ENCODE measurements at places on chromosomes 1 and 21.

GRCh38 chr1:213051127-213051880, at the start of gene RPS6KC1:
RPS6KC1 (plus strand) TSS chr1:213051241; CDS start chr1:213051405, 164 bp downstream.
- peak; percentile 72 for DNase-seq

DNA sequence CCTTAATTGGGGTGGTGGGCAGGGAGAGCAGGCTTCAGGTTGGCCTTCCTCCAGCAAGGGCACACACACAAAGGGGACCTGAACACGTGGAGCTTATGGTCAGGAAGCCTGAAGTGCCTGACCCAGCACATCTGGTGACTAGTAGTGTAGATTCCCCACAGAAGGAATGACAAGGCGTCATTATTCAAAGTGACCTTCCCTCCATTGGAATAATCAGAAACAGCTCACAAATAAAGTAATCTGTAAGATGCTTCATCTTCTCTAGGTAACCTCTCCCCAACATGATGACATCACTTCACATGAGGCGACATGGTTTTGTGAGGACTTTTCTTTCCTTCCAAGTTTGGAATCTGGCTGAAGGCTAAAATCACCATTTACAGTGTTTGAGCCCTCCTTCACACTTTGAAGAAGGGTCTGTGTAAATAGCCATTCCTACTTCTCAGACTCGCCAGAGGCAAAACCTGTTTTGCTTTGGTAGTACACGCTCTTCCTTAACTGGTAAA, 32.8 kb upstream of the ERG start:
- DNase-seq, result no peak

- DNase-seq, result no peak
Measured at GRCh38 chr1:115768549-115768948, at the start of gene CASQ2. CASQ2 (minus strand) TSS chr1:115768714; CDS start chr1:115768541, 173 bp downstream.

DNA sequence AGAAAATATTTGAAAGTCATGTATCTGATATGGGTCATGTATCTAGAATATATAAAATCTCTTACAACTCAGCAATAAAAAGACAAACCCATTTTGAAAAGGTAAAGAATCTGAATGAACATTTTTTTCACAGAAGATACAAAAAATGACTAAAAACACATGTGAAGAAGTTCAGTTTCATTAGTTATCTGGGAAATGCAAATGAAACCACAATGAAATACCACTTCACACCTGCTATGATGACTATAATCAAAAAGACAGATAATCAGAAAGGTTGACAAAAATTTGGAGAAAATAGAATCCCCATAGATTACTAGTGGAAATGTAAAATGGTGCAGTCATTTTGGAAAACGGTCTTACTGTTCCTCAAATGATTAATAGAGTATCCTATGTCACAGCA, 631.0 kb downstream of the MRPL39 start:
- DNase-seq, result no peak

GRCh38 chr1:20882837-20883236, 95.7 kb upstream of the HP1BP3 start:
- no peak for DNase-seq

DNA sequence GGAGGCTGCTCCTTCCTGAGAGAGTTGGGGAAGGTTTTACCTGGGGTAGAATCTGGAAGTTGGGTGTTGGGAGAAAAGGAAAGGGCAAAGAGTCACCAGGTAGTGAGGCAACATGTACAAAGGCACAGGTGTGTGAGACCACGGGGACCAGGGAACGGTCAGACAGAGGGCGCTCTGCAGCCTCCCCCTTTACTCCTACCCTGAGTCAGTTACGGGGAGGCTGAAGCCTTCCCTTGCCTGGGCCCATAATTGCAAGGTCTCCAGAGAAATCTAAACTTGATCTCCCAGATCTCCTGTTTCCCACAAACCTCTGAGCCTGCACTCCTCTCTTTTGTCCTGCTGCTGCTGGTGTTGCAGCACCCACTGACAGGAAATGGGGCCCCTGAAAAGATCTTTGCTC, 22.0 kb downstream of the CCN1 start:
- no peak for DNase-seq

- no peak for DNase-seq
Measured at GRCh38 chr1:6329396-6329795, 64.2 kb downstream of the ACOT7 start.

DNA sequence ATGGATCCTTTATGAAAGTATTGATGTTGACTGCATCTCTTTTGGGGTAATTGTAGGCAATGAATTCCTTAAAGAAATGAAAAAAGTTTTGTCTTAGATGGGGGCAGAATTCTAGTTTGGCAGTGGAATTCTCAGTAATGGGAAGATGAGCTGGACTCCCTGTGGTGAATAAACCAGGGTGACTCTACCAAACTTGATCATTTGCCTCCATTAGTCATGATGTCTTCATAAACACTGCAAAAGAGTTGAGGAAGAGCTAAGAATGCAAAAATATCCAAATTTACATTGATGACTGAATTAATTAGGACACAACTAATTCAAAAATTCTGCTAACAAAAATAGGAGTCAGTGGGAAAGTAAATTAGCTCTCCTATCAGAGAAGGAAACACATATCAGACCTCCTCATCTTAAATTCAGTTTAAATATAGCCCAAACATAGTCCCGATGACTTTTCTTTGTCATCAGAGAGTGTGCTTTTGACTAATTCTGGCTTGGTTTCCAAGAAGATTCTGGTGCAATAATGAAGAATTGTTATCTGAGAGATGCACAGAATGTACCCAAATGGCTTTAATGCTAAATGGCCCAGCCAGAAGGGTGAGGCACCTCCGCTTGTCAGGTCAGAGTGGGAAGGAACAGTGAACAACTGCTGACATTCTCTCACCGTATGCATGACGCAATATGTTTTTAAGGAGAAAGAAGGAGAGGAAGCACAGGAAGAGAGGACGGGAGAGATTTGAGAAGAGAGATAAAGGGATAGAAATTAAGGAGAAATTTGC, 525.1 kb downstream of the LMO4 start:
- DNase-seq, result no peak

GRCh38 chr1:231385416-231385748, 36.7 kb downstream of the EGLN1 start:
- DNase-seq, result no peak

DNA sequence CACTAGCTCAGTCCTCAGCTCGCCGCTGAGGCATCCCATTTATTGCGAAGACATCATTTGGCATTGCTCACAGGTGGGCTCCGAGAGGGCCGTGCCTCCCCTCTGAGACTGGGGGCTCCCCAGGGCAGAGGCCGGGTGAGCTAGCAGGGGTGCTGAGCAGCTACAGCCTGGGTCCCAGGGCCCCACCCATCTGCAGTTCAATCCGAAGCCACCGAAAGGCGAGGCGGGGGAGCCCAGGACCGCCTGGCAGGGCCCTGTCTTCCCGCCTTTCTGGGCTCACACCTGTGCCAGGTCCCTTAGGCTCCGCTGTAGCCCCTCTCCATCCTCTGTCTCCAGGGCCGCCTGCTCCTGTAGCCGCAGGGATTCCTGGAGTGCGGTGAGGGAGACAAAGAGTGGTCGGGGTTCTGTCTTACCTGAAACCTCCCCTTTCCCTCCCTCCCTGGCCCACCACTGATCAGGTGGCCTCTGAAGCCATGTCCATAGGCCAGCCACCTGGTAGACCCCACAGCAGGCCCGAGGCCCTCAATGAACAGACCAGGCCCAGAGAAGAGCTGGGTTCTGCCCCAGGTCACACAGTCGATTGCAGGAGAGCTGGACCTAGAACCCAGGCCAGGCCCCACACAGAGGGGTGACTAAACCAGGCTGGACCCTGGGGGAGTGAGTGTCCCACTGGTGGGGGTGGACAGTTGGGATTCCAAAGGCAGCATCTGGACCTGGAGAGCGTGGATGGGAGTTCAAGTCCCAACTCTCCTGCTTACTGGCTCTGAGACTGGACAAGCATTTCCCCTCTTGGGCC, 18.1 kb upstream of the NBPF1 start:
- peak; percentile 22 for DNase-seq

GRCh38 chr1:157829210-157829609, 9.3 kb upstream of the FCRL1 start:
- DNase-seq, result no peak

- no peak for DNase-seq
Measured at GRCh38 chr1:226696547-226696946, 42.5 kb downstream of the ITPKB start.

DNA sequence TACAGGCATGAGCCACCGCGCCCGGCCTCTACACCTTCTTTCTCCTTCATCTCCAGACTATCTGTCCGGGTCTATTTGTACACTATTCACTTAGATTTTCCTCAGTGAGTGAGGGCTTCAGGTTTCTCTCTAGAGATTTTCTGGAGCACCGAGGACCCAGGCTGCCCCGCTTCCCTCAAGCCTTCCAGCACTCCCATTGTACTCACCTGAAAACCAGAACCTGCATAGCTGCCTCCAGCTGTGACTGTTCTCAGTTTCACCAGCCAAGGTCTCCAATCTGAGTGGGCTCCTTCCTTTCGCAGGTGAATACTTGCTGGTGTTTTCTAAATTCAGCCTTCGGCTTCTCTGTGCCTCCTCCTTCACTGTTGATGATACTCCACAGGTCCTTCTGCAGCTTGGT, 12.9 kb upstream of the DMAP1 start:
- DNase-seq, result no peak

DNA sequence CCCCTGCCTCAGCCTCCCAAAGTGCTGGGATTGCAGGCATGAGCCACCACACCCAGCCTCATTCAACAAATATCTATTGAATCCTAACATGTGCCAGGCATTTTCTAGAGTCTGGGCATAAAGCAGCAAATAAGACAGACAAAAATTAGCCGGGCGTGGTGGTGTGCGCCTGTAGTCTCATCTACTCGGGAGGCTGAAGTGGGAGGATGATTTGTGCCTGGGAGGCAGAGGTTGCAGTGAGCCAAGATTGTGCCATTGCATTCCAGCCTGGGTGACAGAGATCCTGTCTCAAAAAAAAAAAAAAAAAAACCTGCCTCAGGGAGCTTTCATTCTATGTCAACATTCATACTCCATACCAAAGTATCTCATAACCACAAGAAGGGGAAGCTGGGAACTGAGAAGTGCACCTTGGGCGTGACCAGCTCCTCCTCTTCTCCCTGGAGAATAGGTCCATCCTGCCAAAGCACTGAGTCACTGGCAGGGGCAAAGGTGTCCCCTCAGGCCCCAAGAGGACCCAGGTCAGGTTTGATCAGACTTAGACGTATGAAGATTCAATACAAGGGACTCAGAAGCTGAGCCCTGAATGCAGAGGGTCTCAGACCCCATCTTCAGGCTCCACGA, 36.8 kb upstream of the PPP1R15B start:
- no peak for DNase-seq

DNA sequence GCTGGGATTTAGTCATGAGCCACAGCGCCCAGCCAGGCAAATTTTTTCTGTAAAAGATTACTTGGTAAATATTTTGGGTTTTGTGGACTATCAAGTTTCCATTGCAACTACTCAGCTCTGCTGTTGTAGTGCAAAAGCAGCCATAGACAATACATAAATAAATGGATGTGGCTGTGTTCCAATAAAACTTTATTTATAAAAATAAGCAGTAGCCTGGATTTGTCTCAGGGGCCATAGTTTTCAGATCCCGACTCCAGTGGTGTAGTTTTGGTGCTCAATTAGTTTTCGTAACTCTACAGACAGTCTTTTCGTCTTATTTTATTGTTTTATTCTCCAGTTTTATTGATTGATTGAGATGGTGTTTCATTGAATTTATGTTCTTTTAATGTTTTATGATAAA, 80.1 kb upstream of the IVNS1ABP start:
- no peak for DNase-seq

DNA sequence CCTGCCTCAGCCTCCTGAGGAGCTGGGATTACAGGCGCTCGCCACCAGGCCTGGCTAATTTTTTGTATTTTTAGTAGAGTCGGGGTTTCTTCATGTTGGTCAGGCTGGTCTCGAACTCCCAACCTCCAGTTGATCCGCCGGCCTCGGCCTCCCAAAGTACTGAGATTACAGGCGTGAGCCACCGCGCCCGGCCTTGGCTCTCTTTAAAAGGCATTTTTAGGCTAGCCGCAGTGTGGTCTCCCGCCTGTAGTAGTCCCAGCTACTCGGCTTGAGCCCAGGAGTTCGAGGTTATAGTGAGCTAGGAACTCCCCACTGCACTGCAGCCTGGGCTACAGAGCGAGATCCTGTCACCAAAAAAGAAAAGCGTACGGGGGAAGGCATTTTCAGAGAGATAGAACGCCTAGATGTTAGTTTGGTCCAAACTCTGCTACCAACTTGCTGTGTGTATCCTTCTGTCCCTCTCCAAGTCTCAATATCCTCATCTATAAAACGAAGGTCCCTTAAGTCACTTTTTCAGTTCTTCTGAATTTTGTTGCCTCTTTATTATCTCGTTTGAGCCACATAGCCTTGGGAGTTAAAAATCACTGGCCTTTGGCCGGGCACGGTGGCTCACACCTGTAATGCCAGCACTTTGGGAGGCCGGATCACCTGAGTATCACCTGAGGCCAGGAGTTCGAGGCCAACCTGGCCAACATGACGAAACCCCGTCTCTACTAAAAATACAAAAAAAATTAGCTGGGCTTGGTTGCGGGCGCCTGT, 734 bp downstream of the MED18 start:
- no peak for DNase-seq

GRCh38 chr1:225470211-225471108, 42.6 kb upstream of the LBR start:
- no peak for DNase-seq

- no peak for DNase-seq
Measured at GRCh38 chr1:240363315-240363714, 248.6 kb downstream of the GREM2 start.

DNA sequence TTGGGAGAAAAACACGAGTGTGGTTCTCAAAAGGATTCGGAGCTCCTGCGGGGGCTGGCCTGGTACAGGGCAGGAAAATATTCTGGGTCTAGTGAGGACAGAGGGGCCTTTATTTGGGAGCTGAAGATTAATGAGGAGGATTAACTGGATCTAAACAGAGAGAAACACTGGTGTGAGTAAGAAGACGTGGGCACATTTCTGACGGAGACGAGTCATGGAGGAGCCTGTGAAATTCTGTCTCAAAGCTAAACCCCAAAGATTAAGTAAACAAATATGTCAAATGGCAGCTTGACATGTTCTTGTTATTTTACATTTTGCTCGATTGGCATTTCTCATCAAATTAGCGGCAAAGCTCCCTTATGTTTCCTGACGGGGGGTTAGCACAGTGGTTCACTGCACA, 12.8 kb downstream of the PROK1 start:
- DNase-seq, result no peak

DNA sequence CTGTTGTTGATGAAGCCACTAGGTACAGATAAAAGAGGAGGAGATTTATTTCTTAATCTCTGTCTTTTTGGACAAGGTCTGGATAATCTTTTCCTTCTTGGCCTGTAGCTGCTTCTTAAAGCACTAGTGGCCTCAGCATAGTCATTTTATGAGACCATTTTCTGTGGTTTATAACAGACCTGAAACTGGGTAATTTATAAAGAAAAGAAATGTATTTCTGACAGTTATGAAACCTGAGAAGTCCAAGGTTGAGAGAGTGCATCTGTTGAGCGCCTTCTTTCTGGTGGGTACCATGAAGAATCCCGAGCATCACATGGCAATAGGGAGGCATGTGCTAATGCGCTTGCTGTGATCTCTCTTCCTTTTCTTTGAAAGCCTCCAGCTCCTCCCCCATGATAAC, 36.7 kb upstream of the PDC start:
- no peak for DNase-seq

GRCh38 chr1:77825131-77825709, 45.8 kb downstream of the MIGA1 start:
- DNase-seq, result no peak

- no peak for DNase-seq
Measured at GRCh38 chr1:110477967-110478640, 27.2 kb downstream of the PROK1 start.

GRCh38 chr1:232908831-232909230, 41.6 kb upstream of the NTPCR start:
- DNase-seq, result no peak
